ENCODE measurements at places on chromosomes 6 and 20.

- no peaks in the 10 kb centered on the region for H3K36me3 ChIP-seq
- H3K27ac ChIP-seq: no peak overlapping the region
- H3K4me1 ChIP-seq: no peaks in the 10 kb centered on the region
- no peak for DNase-seq
- H3K27me3 ChIP-seq: no peaks in the 10 kb centered on the region
- no peak overlapping the region for H3K4me3 ChIP-seq
Observed at GRCh38 chr6:104813552-104813951, 46.2 kb downstream of the HACE1 start.

DNA sequence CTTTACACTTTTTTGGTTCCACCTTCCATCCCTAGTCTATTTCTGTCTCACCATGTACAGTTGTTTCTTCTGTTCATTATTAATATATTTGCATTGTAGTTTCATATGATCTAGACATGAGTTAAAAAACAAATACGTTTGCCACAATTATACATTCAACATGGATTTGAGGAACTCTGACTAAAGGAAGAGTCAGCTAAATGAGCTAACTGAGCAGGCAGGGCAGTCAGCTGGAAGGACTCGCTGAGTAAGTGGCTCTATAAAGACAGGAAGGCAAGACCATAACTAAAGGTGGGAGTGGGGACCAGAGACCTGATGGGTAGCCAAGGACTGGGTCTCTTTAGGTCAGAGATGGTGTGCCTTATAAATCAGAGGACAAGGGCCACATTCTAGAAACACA, 26.3 kb downstream of the TMX4 start:
- DNase-seq: no peak
- no peaks in the 10 kb centered on the region for H3K36me3 ChIP-seq
- H3K27ac ChIP-seq: no peak overlapping the region
- H3K4me3 ChIP-seq: no peak overlapping the region
- no peaks in the 10 kb centered on the region for H3K4me1 ChIP-seq

DNA sequence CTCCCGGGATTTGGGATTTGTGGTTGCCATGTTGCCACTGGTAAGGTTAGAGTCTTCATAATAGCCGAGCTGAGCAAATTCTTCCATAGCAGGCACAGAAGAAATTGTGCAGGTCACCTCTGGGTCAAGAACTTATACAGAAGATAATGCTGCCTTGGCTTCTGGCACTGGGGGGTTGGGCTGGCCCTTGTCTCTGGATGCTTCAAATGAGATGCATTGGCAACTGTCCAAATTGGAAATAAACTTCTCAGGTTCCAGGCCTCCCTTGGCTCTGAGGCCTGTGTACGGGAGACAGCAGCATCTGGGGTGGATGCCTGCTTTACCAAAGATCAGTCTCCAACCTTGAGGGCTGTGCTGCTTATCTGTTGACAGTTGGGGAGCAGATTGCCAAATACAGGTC, 26.2 kb downstream of the MYO6 start:
- H3K4me1 ChIP-seq: no peaks in the 10 kb centered on the region
- no peak overlapping the region for H3K27ac ChIP-seq
- no peak for DNase-seq
- no peaks in the 10 kb centered on the region for H3K36me3 ChIP-seq

- H3K36me3 ChIP-seq: no peaks in the 10 kb centered on the region
- no peaks in the 10 kb centered on the region for H3K27me3 ChIP-seq
- no peak for DNase-seq
- peaks cover 3% of the 10 kb centered on the region for H3K4me1 ChIP-seq
- H3K4me3 ChIP-seq: no peak overlapping the region
- H3K27ac ChIP-seq: no peak overlapping the region
Observed at GRCh38 chr20:52867305-52867704, 104.9 kb upstream of the TSHZ2 start.

GRCh38 chr6:41073968-41074691, 1.4 kb downstream of the NFYA start:
- peaks cover 11% of the 10 kb centered on the region for H3K4me1 ChIP-seq
- peak overlapping the region; percentile 68 for H3K4me3 ChIP-seq
- H3K36me3 ChIP-seq: peaks cover 6% of the 10 kb centered on the region
- H3K27ac ChIP-seq: peak overlapping the region; percentile 87

DNA sequence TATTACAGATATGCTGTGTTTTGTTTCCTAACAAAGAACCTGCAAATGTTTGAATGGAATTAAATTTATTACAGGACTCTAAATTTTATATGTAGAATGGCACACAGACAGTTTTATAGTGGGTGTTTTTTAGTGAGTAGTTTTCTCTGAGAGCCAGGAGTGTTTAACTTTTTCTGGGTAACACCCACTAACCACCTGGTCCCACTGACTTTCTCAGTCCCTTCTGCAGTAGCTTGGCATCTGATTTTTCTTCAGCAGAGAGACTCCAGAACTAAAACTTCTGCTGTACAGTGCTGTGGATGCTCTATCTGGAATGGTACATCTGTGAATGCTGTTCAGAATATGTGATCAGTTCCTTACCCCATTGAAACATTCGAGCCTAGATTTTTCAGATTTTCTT, 6.3 kb downstream of the YWHAB start:
- DNase-seq: no peak
- no peak overlapping the region for H3K4me3 ChIP-seq
- H3K4me1 ChIP-seq: peaks cover 31% of the 10 kb centered on the region
- H3K27me3 ChIP-seq: no peaks in the 10 kb centered on the region
- H3K36me3 ChIP-seq: peaks cover 9% of the 10 kb centered on the region
- no peak overlapping the region for H3K27ac ChIP-seq

All from keratinocyte (primary cell).